Cardiac ventricle fibroblast (primary cell): ENCODE measurements at places on chromosomes 3 and 15. TPM values are rescaled to one million over a fixed set of nuclear protein-coding genes. Genes with fewer than 3 reads are reported as not detected.

ADAMTSL3 gene
- total RNA-seq, result 0.39 and 0.50 TPM in 2 replicates

NSMCE3 gene
- 11.5 and 12.4 TPM in 2 replicates for total RNA-seq

OR5K2 gene
- total RNA-seq, result not detected in 2 replicates

CFAP91 gene
- total RNA-seq, result 0.05 TPM in 1 of 2 replicates, not detected in the other

RTP3 gene
- total RNA-seq, result not detected in 2 replicates

ITGB5 gene
- total RNA-seq, result 199 and 200 TPM in 2 replicates
